ENCODE measurements at places on chromosomes 11 and 22. TPM values are rescaled to one million over a fixed set of nuclear protein-coding genes. Genes with fewer than 3 reads are reported as not detected.

RASSF7 gene
- 20.0 TPM for total RNA-seq

SMTNL1 gene
- total RNA-seq, result not detected

MIOX gene
- not detected for total RNA-seq

SERPING1 gene
- total RNA-seq, result 4.6 TPM

TYMP gene
- total RNA-seq, result 12.5 TPM

Measured in chondrocyte (in vitro differentiated cells).